ENCODE measurements at places on chromosomes 1 and 21.

DNA sequence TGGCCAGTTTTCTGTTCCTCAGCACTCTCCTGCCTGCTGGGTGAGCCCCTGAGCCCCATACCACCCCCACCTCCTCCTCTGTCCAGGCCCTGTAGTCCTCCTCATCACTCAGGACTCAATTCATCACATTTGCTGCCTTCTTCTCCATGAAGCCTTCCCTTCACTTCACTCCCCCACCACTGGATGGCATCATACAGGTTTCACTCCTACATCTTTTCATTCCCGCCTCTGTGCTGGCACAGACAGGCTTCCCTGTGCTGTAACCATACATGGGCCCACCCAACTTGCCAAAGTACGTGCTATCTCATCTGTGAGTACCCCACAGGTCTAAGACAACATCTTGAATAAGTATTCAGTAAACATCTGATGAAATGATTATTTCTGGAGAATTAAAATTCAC lies 56.9 kb downstream of the SLC45A1 start:
- peak; percentile 40 for DNase-seq

DNA sequence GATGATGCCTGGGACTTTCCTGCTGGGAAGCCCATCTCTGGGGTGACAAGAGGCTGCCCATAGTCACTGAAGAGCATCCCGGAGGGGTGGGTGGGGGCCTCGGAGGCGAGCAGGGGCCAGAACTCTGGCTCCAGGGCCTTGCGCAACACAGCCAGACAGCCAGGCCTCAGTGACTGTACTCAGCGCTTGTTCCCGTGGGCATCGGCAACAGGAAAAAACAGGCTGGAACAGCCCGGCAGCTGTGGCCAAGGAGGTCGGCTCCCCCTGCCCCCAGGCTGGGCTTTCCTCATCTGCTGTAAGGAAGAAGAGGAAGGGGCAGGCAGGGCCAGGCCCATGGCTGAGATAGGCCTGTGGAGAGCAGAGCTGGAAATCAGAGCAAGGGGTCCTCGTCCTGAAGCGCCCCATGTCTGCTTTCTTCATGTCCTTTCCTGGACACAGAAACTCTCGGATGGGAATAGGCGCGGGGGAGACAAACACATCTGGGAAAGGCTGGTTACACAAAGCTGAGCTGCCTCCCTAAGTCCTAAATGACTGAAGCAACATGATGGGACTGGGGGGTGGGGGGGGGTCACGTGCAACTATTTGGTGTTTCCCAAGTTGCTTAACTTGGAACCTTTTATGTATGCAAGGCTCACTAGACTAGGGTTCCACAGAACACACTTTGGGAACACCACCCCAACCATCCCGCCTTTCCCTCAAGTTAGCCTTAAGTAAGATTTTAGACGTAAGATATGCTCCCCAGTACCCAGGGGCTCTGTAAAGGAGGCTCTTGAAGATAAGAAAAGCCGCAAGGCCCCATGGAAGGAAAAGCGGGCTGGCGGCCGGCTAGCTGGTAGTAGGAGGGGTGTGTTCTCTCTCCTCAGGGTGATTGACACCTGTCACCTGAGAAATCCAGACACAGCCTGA lies 30.7 kb downstream of the HSPG2 start:
- no peak for DNase-seq

- no peak for DNase-seq
Measured at GRCh38 chr1:248621770-248622169, 13.1 kb downstream of the OR2T11 start.

DNA sequence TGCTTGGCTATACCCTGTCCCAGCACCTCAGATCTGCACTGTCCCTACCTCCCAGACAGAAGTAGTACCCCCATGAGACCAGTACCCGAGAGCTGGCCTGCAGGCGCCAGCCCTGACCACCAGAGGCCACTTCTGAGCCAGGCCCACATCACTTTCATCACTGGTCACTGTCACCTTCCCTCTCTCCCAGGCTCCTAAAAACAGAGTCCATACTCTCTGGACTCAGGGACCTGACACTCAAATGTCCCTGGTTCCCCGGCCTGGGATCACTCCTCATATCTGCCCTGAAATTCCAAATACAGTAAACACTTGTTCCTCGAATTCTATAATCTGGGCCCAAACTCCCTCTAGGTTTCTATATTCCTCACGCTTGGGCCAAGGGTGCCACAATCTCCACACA lies 18.7 kb downstream of the TMEM53 start:
- DNase-seq = peak; percentile 40

GRCh38 chr21:35611708-35612132 lies 448.6 kb downstream of the SETD4 start:
- no peak for DNase-seq

All from stimulated activated CD8-positive, alpha-beta memory T cell treated with anti-CD3 and anti-CD28 coated beads, Interleukin-4, amount 100 ng/mL, for 48 hours (primary cell).